Stimulated activated CD4-positive, alpha-beta T cell treated with anti-CD3 and anti-CD28 coated beads, Interleukin-4, amount 100 ng/mL, for 48 hours (primary cell): ENCODE measurements at places on chromosomes 1 and 21.

DNA sequence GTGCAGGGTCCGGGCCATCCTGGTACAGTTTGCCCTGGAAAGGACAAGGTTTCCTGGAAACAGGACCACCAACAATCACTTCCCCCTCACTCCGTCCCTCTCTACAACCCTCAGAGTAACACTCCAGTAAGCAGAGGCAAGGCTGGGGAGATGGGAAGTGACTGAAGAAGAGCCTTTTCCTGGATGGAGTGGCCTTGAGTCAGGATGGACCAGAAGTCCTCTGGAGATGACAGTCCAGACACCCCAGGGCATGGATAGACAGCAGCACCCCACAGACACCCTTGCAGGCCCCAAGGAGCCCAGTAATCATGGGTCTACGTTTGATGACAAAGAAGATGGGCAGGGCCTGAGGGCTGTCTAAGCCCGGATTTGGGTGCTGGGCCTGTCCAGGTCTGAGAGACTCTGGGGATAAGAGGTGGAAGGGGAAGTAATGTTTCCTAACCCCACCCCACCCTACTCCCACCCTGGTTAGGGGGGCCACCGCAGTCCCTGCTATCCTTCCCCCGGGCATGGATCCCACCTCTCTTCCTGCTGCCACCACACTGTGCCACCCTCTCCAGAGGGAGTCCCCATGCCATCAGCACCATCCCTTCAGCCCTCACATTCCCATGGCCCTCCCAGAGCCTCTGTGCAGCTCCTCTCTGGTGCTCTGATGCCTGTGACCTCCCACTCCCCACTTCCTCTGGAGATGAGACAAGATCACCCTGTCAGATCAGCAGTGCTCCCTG, 7.2 kb upstream of the S100A8 start:
- no peak for DNase-seq

DNA sequence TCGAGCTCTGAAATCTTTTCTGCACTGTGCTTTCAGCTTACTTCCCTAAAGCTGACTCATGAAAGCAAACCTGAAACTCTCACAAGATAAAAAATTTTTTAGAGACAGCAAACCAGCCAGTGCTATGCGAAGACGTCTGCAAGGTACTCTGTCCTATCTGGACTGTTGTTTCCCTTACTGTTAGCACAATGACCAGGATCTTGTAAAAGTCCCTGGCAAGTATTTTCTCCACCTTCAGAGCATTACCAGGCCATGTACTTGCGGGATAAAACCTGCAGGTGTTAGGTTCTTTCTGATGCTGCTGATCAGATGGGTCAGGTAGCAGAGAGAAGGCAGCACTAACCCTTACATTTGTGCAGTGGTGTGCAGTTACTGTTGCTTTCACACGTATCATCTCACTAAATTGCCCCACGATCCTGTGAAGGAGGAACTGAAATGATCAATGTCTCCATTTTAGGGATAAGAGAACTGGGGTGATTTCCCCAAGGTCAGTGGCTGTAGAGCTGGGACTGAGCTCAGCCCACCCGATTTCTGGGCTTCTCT, 56.6 kb downstream of the PLXNA2 start:
- DNase-seq, result no peak

- DNase-seq, result no peak
These were observed 13.5 kb downstream of the PDE9A start for GRCh38 chr21:42666925-42667324.

- DNase-seq, result no peak
These were observed 144.0 kb upstream of the PLXNA2 start for GRCh38 chr1:208387908-208388811.

DNA sequence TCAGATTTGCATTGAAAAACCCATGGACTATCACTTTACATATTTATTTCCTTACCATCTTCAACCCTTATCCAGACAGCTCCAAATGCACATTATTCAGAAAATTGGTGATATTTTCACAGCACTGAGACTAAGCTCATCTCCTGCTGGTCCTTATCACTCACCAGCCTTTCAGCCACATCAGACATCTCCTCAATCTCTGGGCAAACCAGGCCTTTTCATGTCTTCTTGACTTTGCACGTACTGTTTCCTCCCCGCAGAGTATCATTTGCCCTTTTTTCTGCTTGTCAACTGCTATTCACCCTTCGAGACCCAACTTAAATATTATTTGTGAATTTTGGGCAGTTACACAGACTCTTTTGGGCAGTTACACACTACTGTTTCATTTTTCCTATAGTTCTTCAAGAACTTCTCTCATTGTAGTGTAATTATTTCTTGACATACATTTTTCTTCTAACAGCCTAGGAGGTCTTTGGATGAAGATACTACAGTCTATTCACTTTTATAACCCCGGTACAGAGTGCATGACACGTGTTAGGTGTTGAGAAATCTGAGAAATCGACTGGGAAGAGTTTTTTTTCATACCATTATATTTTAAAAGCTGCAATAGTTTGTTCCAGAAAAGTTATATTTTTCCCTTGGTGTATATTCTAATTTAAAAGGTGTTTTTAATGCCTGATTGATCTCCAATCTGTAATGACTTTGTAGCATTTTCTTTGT, 98.0 kb downstream of the FGGY start:
- no peak for DNase-seq

DNA sequence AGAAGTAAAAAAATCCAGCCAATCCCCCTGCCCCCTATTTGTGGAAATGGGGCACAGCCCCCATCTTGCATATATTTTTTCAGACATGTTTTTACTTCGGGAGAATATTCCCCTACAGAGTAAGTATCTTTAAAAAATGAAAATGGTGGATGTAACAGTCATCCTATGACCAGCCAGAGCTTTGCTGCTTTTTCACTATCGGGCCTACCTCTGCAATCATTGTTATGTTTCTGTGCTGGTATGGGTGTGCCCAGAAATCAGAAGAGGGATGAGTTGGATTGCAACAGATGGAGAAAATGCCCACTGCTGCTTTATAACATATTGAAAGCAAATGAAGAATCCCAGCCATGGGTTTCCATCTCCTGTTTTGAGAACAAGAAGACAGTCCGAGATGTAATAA, 2.9 kb downstream of the CD247 start:
- no peak for DNase-seq

DNA sequence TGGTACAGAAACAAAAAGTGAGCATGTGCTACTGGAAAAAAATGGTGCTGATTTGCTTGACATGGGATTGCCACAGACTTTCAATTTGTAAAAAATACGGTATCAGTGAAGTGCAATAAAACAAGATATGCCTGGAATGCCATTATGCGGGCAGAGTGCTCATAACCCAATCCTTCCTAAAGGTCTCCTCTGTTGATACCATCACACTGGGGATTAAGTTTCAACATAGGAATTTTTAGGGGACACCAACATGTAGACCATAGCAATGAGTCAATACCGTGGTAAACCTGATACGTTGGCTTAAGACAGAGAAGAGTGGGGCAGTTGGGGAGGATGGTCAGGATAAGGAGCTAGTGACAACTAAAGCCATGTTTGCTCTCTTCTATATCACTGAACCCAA, 20.5 kb downstream of the MX1 start:
- no peak for DNase-seq

- DNase-seq, result no peak
These were observed 255.5 kb downstream of the KCNJ6 start for GRCh38 chr21:37660709-37661108.

GRCh38 chr1:155892796-155893195, 18.4 kb downstream of the RIT1 start:
- DNase-seq, result no peak

GRCh38 chr1:240074908-240075307, 16.8 kb upstream of the FMN2 start:
- no peak for DNase-seq

GRCh38 chr21:37407719-37408420, 41.3 kb downstream of the DYRK1A start:
- DNase-seq, result no peak

- no peak for DNase-seq
These were observed 105.1 kb upstream of the L1TD1 start for GRCh38 chr1:62089570-62089969.
